ENCODE measurements at places on chromosomes 6 and 20.

DNA sequence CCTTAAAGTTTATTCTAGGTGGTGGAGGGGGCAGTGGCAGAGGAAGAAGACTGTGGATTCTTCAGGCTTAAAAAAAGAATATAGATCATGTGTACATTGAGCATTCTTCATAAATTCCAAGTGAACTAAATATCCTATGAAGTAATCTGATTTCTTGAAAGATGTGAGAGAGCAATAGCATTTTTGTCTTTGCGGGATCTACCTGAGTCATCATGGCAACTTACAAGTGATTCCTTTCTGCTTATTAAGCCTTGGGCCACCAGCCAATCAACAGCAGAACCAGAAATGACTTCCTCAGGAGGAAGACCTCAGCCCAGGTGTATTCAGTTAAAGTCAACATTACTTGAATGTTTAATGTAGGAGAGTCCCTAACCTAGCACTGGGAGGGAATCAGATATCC, 756.9 kb downstream of the TFAP2A start:
- no peak for DNase-seq

DNA sequence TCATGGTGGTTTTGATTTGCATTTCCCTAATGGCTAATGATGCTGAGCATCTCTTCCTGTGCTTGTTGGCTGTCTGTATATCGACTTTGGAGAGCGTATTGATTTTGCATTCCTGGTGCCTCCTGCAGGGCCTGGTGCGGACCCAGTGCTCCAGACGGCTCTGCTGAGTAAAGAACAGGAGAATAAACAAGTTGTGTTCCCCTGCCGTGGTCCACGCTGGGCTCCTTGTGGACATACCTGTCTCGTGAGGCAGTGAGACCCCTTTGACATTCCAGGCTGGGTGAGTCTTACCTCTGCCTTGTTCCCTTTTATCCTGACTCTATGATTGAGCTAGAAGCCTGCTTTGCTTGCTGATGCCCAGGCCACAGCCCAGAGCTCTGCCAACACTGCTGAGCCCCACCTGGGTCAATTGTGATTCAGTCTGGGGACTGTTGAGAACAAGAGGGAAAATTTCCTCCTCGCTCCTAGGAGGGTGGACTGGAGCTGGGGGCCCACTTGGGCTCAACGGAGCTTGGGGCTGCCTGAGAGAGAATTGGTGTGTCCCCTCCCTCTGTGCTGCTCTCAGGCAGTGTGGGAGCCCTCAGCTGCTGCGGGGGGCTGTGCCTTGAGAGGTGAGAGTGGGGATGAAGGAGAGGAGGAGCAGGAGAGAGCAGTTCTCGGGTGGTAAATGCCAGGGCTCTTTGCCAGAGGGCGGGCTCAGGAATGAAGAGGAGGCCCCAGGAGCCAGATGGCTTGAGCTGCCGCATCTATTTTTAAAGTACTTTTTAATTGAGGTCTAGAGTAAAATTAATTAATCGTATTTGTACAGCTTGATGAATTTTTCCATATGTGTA, 43.7 kb upstream of the PMEPA1 start:
- DNase-seq = no peak

DNA sequence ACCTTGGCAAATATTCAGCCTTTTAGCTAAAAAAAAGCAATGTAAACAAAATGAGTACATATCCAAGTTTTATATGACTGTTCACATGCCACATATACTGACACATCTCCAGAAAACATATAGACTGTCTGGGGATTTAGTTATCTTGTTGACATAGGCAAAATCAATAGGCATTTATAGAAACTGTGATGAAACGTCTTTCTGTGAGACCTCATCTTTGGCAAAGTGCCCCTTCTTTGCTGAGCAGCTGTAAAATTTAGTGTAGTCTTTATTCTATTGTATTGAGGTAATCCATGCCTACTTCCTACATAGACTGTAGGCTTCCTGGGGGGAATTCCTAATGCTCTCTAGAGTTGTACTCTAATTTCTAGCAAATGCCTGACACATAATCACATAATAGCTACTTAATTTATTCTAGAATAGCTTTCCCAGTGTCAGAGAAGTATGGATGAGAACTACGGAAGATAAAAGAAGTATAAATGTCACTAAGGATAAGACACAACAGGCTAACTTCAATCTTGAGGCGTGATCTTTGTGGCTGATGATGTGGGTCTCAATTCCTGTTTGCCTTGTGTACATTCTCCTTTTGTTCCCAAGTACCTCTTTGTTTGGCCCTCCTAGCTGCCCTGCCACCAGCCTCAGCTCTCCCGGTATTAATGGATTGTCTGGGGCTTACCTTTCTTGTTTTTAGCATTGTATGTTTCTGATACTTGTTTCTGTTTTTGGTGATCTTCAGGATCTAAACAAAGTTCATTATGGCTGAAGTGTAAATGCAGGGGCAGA, 30.6 kb downstream of the PTCHD4 start:
- DNase-seq = peak; percentile 96

DNA sequence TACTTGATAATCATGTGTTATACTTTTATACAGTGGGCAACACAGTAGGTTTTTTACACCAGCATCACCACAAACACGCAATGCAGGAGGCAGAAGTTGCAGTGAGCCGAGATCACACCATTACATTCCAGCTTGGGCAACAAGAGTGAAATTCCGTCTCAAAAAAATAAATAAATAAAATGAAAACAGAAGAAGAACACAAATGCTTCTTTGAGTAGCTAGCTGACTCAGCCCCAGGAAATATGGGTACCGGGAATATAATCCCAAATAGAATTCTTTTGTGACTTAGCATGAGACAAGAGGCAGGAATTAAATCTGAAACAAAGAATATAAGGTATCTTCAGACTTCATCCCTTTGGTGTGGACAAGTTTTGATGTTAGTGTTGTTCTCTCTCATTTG, 164.2 kb upstream of the ATXN1 start:
- no peak for DNase-seq

DNA sequence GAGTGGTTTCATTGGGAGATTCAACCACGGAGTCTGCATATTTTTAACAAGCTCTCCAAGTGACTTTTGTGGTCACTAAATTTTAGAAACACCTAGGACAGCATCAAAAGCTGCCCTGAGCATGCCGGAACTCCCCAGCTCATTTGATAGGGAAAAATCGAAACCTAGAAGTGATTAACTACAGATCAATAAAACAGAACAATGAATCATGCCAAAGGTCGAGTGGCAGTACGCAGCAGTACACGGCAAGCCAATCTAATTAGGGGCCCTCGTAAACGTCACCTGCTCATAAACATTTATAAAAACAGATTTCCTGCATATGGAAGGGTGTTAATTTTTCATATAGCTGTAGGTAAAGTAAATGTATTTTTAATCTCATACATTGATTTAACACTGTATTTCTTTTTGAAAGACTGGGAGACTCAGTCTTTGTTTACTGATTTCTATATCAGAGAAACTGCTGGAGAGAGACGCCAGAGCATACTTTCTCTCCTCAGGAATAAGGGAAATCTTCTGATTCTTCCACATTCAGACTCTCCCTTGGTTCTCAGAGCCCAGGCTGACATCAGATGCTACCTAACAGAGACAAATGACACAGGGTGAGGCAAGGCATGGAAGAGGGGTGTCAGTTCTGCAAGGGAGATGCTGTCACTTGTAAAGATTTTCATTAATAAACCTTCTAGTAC, 232.5 kb downstream of the PTPRT start:
- no peak for DNase-seq

- no peak for DNase-seq
Measured at GRCh38 chr6:14072084-14072483, 45.5 kb upstream of the CD83 start.

DNA sequence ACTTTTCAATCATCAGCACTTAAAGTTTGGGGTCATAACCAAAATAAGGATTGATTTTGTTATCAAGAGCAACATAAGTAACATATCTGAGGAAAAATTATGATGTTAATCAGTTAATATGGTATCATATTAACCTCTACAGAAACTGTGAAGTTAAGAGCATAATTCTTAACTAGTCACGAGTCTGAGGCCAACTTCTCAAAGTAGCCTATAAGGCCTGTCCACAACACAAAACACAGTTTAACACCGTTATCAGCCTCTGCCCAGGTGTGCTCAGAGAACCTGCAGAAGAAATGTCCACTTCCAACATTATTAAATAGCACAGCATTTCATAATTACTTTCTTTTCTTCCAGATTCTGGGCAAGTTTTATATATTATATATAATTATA, 1.1 kb downstream of the STX7 start:
- DNase-seq = no peak

GRCh38 chr6:169654598-169655391, 47.0 kb downstream of the WDR27 start:
- DNase-seq = peak; percentile 56

GRCh38 chr6:135810486-135810885, 41.0 kb upstream of the PDE7B start:
- DNase-seq = no peak

DNA sequence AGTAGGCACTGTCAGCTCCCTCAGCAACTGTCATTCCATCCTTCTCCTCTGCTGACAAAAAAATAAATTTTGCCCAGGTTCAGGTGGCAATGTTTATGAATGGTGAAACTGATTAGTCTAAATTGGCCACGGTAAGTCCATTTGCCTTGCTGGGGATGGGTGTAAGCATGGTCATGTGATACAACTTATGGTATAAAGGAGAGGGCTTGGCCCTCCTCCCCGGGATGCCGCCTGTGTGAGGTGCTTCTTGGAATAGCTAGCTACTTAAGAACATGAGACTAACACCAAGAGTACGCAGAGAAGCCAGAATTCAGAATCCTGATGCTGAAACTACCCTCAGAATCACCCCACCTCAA, 94.4 kb upstream of the MAP7 start:
- no peak for DNase-seq

DNA sequence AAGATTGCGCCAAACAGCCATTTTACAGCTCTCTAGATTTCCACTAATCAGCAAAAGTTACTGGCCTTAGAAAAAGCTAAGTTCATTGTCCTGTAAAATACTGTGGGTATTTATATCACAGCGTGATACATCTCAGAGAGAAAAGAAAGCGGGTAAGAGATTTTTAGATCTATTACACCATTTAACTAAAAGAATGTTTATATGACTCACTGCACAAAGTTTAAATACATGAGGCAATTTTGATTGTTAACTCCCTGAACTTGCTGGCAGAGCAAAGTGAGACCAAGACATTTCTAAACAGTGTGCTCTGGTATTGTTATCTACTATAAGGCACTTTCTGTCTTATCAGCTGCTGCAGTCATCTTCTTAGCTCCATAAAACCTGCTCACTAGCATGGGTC, 314.3 kb downstream of the EPHA7 start:
- DNase-seq = no peak

- no peak for DNase-seq
Measured at GRCh38 chr6:105300090-105300489, 102.8 kb downstream of the PREP start.

DNA sequence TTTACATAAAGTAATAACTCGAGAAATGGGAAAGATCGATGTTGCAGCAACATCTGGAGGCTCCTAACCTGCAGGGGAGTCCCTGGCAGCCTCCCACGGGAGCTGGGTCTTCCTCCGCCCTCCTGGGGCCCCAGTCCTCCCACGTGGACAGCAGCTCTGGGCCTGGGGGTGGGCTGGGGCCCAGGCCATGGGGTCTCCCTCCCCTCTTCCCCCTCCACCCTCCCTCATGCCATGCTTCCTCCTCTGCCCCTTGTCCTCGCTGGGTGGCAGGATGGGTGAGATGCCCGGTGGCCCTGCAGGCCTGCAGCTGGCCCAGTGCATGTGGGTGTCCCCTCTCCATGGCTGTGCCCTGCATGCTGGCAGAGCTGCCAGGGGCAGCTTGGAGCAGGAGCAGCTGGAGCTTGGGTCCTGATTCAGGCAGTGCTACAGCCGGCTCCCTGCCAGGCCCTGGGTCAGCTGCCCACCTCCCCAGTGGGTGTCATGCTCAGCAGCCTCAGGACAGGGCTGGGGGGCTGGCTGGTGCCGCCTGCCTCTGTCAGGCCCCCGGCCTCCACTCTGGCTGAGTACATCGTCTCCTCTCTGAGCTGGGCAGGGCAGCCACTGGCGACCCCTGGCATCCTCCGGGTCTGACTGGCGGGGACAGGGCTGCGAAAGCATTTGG, 48.9 kb upstream of the BHLHE23 start:
- no peak for DNase-seq

- no peak for DNase-seq
Measured at GRCh38 chr6:158361961-158362669, 49.9 kb downstream of the TULP4 start.

DNA sequence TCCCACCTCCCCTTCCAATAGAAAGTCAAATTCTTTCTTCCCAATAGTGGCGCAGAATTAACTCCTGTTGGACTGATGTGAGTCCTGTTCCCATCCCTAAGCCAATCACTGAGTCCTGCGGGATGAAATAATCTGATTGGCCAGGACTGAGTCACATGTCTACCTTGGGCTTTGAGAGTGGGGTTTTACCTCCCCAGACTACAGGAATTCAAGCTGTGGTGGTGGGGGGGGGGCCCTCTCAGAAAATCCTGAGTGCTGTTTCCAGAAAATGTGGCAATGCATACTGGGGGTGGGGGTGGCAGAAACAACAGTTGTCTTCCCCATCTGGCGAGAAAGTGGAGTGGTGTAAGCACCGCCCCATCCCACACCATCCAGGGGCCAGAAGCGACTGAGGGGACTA, 65.7 kb downstream of the CTCFL start:
- DNase-seq = no peak

DNA sequence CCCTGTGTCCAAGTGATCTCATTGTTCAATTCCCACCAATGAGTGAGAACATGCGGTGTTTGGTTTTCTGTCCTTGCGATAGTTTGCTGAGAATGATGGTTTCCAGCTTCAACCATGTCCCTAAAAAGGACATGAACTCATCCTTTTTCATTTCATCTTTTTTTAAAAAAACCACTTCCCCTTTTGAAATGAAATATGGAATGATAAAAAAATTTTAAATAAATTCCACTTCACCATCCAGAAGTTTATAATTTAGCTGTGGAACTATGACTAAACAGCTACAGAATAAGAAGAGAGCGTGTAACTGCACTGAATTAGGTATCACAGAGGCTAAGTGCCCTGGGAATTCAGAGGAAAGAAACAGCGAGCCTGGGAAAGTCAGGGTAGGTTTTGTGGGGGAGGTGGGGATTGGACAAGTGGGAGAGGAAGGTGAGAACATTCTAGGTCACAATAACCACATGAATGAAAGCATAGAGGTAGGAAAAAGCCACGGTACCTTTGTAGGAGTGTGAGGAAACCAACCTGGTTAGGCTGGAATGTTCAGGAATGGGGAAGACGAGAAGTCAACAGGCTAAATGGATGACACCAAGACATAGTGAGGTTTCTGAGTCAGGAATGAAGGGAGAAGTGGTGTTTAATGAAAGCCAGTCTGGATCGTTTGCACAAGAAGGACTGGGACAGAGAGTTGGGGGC, 11.0 kb downstream of the TRIM10 start:
- DNase-seq = no peak
